ENCODE measurements at places on chromosomes 12 and 14.

DNA sequence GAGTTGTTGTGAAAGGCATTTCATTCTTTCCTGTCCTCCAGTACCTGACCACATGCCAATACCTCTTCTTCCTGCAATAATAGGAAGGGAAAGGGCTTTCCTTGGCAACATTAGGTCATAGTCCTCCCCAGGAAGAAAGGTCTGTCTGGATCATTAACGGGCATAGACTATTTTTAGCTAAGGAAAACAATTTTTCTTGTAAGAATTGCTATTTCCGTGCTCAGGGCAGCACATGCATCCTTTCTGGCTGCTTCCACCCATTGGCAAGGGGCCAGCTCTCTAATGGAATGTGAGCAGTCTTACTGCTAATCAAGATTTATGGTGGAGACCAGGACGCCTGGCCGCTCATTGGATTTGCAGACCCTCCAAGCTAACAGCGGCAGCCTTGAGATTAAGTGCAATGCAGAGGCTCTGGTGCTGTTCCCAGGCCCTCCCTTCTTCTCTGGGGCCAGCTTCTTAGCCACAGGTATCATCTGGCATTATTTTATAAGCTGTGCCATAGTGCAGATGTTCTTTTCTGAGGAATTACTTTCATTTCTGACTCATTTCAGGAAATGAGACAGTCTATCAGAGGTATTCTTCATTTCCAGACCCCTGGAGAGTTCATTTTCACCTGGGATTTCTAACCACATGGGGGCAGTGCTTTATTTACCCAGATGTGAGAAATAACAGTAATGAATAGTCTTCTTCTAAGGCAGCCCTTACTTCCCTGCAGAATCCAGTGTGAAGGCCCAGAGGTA, 52.9 kb downstream of the ANO6 start:
- DNase-seq: peak; percentile 99

DNA sequence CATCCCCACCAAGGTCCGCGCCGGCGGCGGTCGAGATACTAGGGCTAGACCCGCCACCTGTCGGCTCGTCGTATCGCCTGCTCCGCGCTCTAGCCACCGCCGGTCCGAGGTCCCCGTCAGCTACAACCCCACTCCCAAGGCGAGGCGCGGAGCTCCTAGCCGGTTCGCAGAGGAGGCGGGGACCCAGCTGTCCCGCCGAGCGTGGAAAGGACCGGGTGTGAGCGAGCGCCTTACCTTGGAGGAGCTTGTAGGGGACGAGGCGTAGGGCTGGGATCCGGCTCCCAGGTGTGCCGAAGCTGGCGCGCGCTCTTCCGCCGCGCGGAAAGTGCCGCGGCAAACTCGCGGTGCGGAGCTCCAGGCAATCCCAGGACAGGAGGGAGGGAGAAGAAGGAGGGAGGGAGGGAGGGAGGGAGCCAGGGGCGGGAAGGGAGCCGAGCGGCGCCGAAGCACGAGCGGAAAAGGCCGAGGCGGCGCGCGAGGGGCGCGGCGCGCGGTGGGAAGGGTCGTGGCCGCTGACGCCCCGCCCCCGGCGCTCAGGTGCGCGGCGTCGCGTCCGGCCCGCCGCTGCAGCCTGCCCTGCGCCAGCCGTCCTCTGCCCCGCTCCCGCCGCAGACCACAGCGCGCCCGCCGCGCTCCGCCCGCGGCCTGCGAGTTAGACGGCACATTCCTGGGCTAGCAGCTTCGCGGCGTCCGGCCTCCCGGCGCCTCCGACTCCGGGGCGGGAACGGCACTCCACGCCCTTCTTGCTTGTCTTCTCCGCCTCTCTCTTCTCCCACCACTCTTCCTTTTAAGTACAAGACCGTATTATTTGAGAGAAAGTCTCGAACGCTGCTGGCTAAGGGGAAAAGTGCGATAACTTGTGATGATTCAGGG, at the start of gene PAWR:
Gene PAWR (minus strand): TSS at position 327 of the 873 bp plus-strand sequence. CDS start 720 bp downstream, outside the sequence.
- DNase-seq: peak; percentile 93

DNA sequence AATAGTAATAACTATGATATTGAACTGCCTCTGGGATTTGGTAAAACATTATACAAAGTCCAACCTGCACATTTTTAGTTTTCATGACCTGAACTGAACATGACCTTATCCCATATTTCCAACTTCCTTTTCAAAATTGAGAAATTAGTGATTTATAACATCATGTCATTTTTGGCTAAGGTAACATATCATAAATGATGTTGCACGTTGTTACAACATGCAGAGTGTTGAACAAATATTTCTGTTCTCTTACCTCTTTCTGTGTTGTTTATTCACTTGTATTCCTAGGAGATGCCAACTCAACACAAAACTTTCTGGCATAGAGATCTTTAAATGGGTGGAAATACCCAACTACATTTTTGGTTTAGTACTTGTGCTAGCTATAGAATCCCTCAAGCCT, 496.0 kb downstream of the SLC6A15 start:
- DNase-seq: no peak

DNA sequence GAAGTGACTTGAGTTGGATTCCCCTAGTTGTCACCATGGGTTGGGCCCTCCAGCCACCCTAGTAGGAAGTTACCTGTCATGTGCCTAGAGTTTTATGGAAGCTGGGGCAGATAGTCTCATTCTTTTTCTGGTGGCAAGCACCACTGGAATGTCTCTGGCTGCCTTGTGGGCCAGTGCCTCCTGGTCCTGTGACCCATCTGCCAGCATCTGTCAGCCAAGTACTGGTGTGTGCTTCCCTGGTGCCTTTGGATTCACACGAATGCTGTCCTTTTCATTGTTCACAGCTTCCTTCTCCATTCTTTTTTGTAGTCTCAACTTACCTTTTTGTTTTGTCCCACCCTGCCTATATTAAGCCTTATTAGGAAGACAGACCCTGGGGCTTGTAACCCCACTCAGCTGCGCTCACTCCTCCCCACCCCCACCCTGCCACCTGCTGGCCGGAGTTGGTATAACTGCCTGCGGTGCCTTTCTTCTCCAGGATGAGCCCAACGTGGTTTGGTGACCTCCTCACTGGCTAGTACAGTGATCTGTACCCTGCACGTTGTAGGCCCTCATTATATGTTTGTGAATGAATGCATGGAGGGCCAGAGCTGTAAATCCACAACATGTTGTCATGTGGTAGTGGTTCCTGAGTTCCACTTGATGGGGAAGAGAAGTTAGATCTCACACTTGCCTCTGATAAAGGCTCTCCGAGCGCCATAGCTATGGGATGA, 125.7 kb downstream of the TSPAN9 start:
- peak; percentile 89 for DNase-seq

DNA sequence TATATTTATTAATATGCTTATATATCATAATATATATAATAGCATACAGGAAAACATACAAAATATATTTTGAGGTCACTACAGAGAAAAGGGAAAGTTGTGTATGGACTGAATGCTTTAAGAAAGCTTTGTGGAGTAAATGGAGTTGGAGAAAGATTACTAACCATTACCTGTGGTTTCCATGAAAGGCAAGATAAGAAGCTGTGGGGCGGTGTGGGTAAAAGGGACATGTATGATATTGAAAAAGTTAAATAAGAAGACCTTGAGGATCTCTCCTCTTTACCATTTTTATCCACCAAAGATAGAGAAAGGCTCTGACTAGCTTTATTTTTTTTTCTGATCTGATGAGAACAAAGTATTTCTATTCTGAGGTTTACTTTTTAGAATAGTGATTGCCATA, 404.4 kb downstream of the TRHDE start:
- no peak for DNase-seq

DNA sequence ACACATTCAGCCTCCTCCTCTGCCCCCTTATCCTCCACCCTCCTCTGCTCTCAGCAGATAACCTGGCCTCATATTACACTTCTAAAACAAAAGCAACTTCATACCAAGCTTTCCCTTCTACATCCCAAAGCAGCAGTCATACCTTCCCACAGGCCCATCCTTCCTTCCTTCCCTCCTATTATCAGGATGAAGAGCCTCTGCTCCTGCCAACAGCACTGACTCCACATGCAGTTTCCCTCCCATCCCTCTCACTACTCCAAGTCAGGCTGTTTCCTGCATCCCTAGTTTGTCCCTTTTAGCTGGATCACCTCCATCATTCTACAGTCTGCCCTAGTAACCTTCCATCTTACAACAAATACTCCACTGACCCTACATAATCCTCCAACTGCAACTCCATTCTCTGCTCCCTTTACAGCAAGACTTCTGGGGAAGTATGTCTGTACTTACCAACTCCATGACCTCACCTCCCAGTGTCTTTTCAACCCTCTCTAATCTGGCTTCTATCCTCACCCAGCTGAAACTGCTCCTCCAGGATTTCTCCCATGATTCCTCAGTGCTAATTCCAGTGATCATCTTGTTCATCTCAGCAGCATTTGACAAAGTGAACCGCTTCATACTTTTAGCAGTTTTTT, 4.9 kb upstream of the YEATS4 start:
- peak; percentile 72 for DNase-seq

- DNase-seq: no peak
These were observed 107.1 kb downstream of the LGMN start for GRCh38 chr14:92641306-92641705.

DNA sequence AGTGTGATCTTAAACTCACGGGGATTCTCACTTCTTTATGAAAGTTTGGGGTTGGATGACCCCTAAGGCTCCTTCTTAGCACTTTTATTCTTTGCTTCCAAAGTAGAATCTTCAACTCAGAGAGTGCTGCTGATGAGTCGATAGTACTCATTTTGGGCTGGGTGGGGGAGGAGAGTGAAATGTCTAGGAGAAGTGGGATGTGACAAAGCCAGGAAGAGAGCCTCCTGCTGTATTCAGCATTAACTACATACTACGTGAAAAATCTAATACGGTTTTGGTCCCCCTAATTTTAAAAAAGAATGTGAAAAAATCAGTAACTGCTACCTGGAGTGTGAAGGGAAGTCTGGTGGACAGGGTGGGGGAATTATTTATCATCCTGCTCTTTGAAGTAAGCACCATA, 148.3 kb downstream of the SAMD4A start:
- DNase-seq: no peak

DNA sequence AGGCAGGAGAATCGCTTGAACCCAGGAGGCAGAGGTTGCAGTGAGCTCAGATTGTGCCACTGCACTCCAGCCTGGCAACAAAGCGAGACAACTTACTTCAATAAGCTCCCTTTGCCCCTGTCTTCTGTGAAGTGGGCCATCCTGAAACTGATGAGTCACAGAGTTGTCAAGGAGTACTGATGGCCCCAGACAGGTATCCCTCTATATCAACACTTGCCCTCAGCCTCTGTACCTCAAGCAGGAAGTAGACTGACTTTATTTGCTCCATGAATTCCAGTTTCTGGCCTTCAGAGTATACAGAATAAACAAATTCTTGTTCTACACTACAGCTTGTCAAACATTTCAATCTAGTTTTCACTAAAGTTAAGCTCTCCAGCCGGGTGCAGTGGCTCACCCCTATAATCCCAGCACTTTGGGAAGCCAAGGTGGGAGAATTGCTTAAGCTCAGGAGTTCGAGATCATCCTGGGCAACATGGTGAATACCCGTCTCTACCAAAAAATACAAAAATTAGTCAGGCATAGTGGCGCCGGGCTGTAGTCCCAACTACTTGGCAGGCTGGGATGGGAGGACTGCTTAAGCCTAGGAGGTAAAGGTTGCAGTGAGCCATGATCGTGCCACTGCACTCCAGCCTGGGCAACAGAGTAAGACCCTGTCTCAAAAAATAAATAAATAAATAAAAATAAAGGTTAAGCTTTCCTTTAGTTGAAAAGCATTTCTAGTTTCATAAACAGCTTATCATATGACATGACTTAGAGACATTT, 16.4 kb upstream of the LRP10 start:
- no peak for DNase-seq

- DNase-seq: no peak
These were observed 20.2 kb upstream of the FZD10 start for GRCh38 chr12:130141901-130142683.

DNA sequence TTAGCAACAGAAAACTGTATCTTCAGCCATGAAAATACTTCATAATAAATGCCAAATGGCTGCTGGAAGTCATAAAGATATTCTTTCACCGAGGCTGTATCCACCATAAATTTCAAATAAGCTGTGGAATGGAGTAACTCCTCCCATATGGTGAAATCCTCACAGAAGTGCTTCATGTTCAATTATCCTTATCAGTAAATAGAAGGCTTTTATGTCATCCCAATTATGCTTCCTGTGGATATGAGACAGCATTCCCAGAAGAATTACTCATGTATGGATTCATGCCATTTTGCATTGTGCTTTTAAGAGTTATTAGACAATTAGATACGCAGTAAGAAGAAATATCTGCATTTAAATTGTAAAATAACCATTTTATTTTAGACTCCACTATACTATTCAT, 99.0 kb downstream of the RTN1 start:
- DNase-seq: no peak

GRCh38 chr12:47080725-47081502, 1.2 kb upstream of the AMIGO2 start:
- DNase-seq: peak; percentile 20

GRCh38 chr14:54754623-54755386, 147.8 kb downstream of the GCH1 start:
- DNase-seq: no peak

- no peak for DNase-seq
These were observed 3.2 kb upstream of the SYNE3 start for GRCh38 chr14:95519699-95520098.

- peak; percentile 22 for DNase-seq
These were observed 30.6 kb upstream of the TSPAN9 start for GRCh38 chr12:3046441-3047200.

DNA sequence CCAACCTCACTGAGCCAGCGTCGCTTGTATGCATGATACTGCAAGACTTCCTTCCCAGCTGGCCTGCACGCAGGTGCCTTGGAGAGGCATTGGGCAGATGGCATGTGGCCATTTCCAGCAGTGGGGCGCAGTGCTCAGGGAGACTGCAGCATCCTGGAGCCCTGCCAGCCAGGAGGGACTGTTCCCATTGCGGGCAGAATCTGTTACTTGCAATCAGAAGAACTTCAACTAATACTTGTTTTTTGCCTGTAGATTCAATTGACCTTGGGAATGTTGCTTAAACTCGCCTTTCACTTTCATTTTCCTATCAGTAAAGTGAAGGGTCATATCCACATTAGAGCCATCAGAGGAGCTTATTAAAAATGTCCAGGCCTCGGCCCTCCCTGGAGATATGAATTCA, 29.8 kb downstream of the ANKRD9 start:
- no peak for DNase-seq

DNA sequence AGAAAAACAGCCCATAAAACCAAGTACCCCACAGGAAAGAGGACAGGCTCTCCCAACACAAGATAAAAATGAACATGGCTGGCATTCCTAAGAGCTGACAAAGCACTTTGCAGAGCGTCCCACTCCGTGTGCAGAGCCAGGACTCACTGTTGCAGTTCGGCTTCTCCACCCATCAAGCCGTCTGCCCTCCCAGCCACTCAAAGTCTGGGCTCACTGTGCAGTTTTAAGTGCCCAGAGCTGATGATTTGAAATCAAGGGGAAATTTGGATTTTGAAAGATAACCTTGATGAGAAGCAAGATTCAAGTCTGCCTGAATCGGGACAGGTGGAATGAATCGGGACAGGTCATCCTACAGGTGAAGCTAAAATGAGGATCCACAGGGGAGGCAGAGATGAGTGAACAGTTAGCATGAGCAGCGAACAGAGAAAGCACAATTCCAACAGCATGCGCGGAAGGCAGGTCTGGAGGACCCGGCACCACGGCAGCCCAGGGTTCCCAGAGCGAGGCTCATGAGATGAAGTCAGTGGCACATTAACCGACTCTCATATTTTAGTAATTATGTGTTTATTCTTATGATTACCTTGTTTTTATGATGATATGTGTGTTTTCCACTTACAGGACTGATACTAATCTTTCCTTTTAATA, 39.8 kb upstream of the GPR68 start:
- no peak for DNase-seq

- peak; percentile 85 for DNase-seq
These were observed 22.4 kb upstream of the FBXO21 start for GRCh38 chr12:117212563-117213190.

- DNase-seq: peak; percentile 76
These were observed 499 bp downstream of the DGLUCY start for GRCh38 chr14:91114079-91115065.
